AML-193 (cell line): ENCODE measurements at places on chromosomes 16 and 17.

GRCh38 chr16:80230328-80231120 lies 310.3 kb upstream of the DYNLRB2 start:
- no peak for DNase-seq

DNA sequence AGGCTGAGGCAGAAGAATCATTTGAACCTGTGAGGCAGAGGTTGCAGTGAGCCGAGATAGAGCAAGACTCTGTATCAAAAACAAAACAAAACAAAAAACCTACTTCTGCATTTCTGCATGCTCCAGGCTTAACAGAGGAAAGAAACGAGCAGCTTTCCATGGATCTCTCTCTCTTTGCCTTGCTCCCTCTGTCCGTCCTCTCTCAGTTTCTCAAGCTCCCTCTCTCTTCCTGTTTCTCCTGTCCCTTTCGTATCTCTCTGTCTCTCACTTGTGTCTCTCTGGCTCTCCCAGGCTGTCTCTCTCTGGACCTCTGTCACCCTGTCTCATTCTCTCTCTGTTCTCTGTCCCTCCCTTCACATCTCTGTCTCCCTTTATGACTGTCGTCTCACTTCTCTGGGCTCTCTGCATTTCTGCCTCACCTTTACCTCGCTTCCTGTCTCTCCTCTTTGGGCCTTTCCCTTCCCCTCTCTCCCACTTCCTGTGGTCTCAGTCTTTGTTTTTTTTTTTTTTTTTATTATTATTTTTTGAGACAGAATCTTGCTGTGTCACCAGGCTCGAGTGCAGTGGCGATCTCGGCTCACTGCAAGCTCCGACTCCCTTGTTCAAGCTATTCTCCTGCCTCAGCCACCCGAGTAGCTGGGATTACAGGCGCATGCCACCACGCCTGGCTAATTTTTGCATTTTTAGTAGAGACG lies 4.1 kb upstream of the PITPNA start:
- no peak for DNase-seq

DNA sequence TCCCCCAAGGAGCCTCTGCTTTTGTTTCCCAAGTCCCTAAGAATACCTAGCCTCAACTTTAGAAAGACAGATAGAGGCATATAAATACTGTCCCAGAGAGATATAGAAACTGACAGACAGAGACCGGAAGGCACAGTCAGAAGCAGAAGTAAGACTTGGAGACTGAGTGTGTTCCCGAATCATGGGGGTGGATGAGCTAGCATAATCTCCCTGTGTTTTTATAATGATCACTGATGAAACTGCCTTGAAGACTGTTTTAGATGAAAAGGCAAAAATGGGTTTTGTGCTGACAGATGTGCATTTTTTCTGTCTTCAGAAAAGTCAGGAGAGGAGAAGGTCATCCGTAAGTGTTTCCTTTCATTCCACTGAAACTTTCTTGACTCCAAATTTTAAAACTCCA lies 8.3 kb upstream of the PSMD3 start:
- DNase-seq, result peak; percentile 46

DNA sequence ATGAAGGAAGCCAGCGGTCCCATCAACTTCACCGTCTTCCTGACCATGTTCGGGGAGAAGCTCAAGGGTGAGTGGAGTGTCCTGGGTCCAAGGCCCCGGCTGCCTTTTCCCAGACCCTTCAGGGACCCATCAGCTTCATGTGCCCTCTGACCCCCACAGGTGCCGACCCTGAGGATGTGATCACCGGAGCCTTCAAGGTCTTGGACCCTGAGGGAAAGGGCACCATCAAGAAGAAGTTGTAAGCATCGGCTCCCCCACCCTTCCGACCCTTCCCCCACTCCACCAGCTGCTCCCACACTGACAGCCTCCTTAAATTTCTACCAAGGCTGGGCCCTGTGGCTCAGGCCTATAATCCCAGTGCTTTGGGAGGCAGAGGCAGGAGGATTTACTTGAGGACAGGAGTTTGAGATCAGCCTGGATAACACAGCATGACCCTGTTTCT lies 1.9 kb downstream of the MYL11 start:
- no peak for DNase-seq

- no peak for DNase-seq
Observed at GRCh38 chr17:29742210-29742513, 119.5 kb upstream of the CORO6 start.

DNA sequence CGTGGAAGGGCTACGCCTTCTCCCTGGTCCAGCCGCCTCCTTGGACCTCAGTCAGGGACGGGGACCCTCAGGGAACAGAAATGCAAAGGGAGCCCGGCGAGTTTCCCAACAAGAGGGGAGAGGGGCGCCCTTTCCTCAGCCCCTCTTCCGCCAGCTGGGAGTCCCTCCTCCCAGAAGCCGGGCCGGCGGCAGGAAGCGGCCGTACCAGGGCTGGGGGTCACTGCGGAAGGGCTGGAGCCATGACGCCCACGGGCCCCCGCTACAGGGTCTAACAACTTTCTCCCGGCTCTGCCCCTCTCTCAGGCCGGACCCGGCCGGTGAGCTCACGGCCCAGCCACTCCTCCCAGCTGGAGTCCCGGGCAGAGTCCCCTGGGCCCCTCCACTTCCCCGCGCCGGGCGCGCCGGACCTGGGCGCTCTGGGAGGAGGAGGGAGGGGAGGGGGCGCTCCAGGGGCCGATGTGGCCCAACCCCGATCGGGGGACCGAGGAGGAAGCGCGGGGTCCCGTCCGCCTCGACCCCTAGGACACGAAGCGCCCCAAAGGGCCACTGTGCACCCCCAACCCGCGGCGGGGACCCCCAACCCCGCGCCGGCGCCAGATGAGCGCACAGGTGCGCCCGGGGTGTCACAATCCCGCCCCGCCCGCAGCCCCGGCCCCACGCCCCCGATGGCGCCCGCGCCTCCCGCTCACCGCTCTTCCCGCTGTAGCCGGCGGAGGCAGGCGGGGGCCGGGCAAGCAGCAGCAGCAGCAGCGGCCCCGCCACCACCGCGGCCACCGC lies 578 bp downstream of the PGAP6 start:
- DNase-seq, result no peak

- DNase-seq, result no peak
Observed at GRCh38 chr17:82531431-82531881, 11.9 kb downstream of the FOXK2 start.

- no peak for DNase-seq
Observed at GRCh38 chr17:34899643-34900291, 61.5 kb downstream of the CCT6B start.

GRCh38 chr17:79079421-79080200 lies 5.0 kb downstream of the ENGASE start:
- DNase-seq, result no peak

GRCh38 chr17:57605675-57606105 lies 139.4 kb downstream of the CCDC182 start:
- DNase-seq, result no peak

- no peak for DNase-seq
Observed at GRCh38 chr17:82729479-82730260, 5.7 kb upstream of the FN3K start.

DNA sequence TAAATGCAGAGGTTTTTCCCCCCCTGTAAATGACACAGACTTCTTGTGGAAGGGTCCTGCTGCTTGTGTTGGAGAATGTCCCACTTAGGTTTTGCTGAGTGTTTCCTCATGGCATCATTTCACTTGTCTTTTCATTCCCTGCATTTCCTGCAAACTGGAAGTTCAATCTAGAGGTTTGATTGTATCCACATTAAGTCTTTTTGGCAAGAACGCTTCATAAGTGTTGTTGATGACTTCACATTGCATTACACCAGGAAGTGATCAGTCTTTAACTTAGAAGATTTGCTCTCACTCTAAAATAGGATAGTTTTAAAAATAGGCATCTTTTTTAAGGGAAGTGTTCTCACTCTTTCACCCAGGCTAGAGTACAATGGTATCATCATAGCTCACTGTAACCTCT lies 67.2 kb downstream of the RPTOR start:
- no peak for DNase-seq

DNA sequence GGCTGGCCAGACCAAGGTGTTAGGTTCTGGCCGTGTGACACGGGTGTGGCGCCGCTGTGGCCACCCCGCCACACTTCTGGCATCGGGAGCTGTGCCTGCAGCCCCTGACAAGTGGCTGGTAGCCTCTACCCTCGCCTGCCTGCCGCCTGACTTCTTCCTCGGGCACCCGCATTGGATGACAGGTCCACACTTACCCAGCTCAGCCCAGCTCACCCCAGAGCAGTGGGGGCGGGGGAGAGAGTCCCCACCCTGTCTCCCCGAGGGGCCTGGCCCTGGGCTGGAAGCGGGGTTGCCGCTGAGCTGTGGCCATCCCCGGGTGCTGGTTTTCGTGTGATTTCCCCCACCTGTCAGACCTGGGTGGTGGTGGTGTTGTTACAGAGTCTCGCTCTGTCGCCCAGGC lies 53.9 kb upstream of the ACSF3 start:
- no peak for DNase-seq

DNA sequence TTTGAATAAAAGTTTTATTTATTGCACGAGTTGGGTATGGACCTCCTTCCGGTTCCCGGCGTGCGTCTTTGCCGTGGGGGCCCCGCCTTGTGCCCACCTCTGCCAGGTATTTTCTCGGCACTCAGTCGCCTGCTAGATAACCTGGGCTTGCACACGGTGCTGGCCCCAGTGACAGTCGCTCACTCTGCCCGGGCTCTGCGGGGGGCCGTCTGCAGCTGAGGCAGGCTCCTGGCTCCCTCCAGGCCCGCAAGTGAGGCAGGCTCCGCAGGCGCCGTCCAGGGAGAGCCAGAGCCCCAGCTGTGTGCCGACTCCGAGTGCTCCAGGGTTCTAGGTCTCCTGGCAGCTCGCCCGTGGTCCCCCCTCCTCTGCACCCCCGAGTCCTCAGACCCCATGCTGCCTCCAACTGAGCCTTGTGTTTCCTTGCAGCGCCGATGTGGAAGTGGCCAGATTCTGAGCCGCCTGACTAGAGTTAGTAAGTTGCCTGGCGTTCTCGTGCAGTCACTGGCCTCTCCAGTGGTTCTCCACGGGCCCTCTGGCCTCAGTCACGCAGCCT lies 54.7 kb upstream of the PVALEF start:
- no peak for DNase-seq

DNA sequence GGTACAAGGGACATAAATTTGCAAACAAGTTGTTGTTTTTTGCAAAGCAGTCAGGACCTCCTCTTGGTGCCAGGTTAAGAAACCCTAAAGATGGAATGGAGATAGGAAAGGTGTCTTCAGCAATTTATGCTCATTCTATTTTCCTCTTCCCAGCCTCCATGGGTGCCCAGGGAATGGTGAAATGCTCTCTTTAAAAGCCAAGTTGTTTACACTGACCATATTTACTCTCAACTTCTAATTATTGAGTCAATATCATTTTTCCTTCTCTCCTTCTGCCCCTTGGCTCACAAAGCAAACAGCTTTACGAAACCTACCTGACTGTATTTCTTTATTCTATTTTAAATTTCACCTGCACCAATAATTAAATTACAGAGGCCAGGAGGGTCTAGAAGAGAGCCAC lies 138.5 kb upstream of the IRX3 start:
- DNase-seq, result no peak

DNA sequence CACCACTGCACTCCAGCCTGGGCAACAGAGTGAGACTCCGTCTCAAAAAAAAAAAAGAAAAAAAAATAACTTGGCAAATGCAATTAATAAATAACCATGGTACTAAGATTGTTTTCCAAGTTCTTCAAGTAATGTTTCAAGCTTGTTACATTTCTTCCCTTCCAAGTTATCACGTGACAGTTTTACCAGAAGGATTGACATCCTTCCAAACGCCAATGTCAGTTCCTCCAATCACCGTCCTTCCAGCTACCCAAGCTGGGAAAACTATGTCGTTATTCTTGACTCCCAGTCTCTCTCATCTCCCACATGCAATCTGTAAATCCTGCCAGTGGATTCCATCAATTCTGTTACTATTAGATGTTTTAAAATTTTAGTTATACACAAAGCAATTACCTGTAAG lies 3.9 kb upstream of the PHAF1 start:
- DNase-seq, result no peak

GRCh38 chr16:82936941-82937551 lies 310.3 kb downstream of the CDH13 start:
- DNase-seq, result no peak

DNA sequence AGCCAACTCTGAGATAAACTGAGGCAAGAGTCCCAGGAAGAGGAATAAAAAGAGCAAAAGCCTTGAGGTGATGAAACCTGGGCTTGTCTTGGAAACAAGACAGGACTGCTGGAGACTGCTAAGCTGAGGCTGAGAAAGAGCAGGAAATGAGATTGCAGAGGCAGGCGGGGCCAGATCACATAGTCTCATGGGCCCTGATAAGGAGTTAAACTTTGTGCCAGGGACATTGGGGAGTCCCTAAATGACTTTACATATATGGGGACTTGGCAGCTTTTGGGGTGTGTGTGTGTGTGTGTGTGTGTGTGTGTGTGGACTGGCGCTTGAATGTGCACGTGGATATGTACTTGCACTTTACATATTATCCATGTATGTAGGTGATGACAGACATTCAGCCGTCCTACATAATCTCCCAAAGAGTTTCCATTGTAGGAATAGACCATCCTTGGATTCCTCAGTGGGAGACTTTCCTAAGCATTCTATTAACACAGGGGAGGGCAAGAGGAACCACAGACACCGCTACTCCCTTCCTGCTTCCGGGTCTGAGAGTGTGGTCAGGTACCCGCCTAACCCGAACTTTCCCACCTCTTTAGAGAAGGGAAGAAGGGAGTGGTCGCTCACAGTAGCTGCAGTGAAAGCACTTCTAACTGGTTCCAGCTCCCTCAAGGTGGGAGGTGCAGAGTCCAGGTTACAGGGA lies 123.1 kb downstream of the LYRM1 start:
- DNase-seq, result no peak

DNA sequence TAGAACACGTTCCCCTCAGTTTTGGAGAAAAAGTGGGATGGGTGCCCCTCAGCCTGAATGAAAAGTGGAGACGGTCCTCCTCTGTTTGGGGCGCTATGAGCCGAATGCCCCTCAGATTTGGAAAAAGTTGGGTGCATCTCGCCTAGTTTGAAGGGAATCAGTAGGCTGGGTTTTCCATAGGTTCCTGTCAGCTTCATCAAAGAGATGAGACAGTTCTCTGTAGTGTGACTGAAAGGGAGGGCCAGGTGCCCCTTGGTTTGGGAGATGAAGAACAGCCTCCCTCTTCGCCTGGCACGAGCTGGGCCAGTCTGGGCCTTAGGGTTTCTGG lies 742 bp upstream of the SLC9A5 start:
- no peak for DNase-seq

- no peak for DNase-seq
Observed at GRCh38 chr17:36674278-36674650, 72.9 kb downstream of the MRM1 start.

GRCh38 chr17:81193470-81194224 lies 27.6 kb upstream of the AATK start:
- DNase-seq, result no peak

GRCh38 chr17:2852221-2852620 lies 56.0 kb downstream of the RAP1GAP2 start:
- DNase-seq, result no peak

GRCh38 chr17:67506966-67507365 lies 129.9 kb downstream of the PITPNC1 start:
- DNase-seq, result no peak

GRCh38 chr17:45793999-45794540 lies 9.9 kb downstream of the CRHR1 start:
- no peak for DNase-seq
